ENCODE measurements at places on chromosomes 16 and 17. TPM values are rescaled to one million over a fixed set of nuclear protein-coding genes. Genes with fewer than 3 reads are reported as not detected.

SCNN1G gene
- not detected for polyA plus RNA-seq

PRKCB gene
- 4.5 TPM for polyA plus RNA-seq

CIBAR2 gene
- polyA plus RNA-seq: not detected

RRAD gene
- polyA plus RNA-seq: 2.4 TPM

BAIAP3 gene
- polyA plus RNA-seq: 6.2 TPM
